ENCODE measurements at places on chromosomes 7 and 10.

- no peak for DNase-seq
Observed at GRCh38 chr7:143205560-143206293, 16.1 kb upstream of the TAS2R40 start.

DNA sequence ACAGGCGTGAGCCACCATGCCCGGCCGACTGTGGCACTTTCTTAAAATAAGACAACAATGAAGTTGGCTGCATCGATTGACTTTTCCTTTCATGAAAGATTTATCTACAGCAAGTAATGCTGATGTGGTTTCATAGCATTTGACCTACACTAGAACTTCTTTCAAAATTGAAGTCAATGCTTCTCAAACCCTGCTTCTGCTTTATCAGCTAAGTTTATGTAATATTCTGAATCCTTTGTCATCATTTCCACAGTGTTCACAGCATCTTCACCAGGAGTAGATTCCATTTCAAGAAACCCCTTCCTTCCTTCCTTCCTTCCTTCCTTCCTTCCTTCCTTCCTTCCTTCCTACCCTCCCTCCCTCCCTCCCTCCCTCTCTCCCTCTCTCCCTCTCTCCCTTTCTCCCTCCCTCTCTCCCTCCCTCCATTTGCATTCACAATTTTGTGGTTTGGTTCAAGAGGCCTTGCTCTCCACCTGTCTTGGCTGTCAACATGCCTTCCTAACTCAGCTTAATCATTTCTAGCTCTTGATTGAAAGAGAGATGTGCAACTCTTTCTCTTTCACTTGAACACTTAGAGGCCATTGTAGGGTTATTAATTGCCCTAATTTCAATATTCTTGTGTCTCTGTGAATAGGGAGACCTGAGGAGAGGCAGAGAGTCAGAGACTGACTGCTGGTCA, 52.1 kb downstream of the HDAC9 start:
- DNase-seq, result no peak

DNA sequence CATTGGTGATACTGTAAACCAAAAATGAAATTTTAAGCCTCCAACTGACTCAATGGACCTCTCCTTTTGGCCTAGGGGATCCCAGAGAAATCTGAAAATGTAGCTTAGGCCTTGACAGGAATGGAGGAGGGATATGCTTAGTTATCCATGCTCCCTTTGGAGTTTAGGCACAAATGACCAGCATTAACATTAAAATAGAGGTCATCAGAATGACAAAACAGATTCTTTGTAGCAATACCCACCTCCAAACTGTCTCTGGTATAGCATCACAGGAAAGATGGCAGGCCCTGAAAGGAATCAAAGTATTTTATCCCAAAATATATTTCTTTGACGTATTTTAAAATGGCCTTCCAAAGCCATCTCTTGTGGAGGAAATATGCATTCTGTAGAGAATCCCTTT, 39.1 kb upstream of the LRRN3 start:
- no peak for DNase-seq

DNA sequence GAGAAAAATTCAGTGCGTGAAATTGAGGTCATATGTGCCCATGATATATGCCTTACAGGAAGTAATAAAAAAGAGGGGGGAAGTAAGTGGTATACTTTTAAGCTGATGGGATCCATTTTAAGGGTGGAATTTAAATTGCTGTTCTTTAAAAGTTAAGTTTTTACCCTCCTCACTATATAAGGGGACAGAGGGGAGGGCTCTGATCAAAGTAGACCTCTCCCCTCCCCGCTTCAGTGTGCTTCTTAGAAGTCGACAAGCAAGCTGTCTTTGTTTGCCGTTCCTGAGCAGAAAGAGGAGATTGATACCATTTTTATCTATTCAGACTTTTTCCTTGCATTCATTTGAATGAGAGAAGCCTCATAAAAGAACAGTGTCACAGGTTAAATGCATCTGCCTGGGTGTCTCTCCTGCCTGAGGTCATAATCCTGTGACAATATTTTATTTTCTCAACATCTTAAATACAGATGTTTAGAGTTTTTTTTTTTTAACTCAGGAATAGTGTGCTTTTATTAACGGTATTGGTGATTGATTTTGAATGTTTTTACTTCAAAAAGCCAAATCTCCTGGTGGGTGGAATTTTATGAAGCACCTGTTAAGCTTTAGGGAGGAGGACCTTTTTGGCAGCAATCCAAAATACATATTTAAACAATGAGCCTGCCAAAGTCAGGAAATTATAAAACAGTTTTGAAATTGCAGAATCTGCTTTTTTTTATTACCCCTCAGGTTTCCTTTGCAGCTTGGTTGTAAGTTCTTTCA, 141.7 kb downstream of the KAT6B start:
- no peak for DNase-seq

- no peak for DNase-seq
Observed at GRCh38 chr10:90418869-90419652, 438.8 kb downstream of the HTR7 start.

- no peak for DNase-seq
Observed at GRCh38 chr10:15609246-15609645, 110.5 kb downstream of the ITGA8 start.

DNA sequence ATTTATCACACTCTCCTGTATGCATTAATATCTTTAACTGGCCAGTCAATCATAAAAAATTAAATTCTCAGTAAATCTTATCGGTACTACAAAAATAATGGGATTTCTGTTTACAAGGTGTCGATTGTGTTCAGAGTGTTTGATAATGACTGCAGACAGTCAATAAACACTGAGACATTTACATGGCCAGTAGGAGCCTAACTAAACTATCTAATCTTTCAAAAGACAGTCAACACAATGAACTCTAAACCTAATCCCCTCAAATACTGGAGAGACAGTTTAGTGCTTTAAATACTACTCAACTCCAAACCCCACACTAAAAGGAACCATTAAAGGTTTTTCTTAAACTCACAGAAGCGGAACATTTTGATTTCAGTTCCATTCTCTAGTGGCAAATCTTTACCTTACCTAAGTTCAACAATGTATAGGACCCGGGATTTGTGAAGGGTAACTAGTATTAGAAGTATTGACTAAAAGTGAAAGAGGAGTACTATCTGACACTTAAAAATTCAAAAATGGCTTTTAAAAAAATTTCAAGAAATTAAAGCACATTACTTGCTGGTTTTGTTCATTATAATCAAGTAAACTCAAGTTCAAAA, 37.3 kb upstream of the EXOC6 start:
- DNase-seq, result no peak

DNA sequence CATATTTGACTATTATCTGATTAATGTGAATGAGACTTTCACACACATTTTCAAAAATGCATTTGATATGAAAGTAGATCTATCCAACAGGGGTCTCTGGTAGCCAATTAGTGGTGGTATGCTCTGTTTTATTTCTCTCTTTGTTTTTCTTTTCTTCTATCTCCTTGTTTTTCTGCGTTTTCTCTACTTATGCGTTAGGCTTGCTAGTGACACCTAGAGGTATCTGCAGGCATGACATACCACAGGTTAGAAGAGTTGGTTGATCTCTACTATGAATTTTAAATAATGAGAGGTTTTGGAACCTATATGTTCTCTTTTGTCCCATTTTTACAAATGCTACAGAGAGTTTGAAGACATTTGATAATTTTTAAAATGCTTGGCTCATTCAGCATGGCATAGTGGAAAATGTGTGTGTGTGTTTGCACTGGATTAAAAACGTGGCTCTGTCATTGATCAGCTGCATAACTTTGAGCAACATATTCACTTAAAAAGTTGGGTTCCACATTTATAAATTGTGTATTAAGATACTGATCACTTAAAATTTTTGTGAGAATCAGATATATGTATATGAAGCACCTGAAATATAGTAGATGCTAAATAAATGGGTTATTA, 28.1 kb upstream of the PLXDC2 start:
- peak; percentile 46 for DNase-seq

DNA sequence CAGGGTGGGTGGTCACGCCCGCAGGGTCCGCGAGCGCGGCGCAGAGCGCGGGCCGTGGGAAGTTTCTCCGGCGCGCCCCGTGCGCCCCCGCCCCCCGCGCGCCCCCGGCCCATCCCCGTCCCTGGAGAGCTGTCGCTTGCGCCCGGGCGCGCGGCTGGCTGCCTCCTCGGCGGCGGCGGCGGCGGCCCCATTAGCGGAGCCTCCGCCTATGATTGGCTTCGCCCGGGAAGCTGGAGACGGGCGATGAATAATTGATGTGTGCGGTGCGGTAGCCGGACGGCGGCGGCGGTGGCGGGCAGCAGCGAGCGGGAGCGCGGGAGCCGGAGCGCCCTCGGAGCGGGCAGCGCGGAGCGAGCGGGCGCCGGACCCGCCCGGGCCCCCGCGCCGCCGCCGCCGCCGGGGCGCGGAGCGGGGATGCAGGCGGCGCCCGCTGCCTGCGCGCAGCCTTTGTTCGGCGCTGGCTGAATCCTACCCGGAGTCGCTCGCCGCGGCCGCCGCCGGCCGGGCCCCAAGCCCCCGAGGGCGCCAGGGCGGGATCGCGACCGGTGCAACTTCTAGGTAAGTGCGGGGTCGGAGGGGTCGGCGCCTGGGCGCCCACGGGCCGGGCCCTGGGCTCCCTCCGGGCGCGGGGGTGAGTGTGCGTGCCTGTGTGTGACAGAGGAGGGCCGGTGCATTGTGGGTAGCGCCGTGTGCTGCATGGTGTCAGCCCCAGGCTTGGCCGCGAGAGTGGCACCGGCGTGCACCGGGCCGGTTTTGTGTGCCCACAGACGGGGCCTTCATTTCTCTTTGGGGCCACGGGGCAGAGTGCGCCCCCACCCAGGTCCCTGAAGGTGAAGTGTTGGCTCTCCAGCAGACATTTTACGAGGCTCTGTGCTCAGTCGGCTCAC, 103.8 kb upstream of the PPIF start:
- DNase-seq, result peak; percentile 88

- DNase-seq, result no peak
Observed at GRCh38 chr10:24966962-24967481, 14.6 kb upstream of the PRTFDC1 start.

DNA sequence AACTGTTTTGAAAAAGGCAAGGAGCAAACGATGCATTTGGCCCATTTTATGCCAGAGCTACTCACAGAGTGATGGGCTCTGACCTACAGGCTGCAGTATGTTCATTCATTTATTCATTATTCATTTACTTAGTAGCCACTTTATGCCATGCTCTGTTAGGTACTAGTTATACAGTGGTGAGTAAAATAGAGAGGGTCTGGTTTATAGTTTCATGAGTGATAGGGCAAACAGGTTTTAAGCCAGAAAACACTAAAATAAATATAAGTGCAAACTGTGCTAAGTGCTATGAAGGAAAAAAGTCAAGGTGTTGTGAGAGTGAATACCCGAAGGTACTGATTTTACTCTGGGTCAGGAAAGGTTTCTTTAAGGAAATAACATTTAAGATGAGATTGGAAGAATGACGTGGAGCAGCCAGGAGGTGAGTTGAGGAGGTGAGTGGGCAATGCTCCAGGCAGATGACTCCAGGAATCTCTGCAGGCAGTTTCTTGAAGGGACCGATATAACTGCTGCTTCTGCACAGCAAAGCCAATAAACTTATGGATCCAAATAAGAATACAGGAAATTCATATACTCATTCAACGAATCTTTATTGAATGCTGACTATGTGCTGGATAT, 56.9 kb upstream of the FAM133B start:
- no peak for DNase-seq

- DNase-seq, result no peak
Observed at GRCh38 chr7:2999078-2999500, 44.6 kb downstream of the CARD11 start.

- no peak for DNase-seq
Observed at GRCh38 chr7:25171071-25171470, 46.0 kb upstream of the CYCS start.

DNA sequence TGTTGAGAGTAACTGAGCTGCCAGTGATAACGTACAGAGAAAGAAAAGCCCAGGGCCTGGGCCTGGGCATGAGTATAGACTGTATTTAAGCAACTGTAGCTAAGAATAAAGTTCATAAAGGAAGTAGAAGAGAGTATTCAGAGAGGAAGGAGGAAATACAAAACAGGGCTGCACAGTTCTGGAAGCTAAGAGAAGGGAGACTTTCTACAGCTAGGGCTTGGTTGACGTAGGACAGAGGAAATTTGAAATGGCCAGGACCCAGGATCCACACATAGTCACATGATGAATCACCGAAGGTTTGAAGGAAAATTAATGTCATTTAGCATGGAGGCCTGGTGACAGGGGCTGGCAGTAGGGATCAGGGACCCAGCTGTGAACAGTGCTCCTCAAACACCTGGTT, 66.7 kb downstream of the ARL4A start:
- no peak for DNase-seq

DNA sequence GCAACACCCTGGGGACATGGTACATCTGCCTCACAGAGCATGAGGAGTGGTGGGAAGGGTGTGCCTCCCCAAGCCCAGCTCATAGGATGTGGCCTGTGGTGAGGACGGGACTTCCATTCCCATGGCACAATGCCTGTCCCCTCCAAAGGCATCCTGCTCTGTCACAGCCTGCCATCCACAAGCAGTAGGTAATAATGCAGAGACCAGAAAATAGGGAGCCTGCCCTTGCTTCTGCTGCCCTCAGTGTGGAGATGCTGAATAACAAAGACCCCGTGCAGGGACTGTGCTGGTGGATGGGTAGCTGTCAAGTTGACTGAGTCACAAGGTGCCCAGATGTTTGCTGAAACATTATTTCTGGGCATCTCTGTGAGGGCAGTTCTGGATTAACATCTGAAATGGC, 199.9 kb upstream of the GRB10 start:
- DNase-seq, result no peak

DNA sequence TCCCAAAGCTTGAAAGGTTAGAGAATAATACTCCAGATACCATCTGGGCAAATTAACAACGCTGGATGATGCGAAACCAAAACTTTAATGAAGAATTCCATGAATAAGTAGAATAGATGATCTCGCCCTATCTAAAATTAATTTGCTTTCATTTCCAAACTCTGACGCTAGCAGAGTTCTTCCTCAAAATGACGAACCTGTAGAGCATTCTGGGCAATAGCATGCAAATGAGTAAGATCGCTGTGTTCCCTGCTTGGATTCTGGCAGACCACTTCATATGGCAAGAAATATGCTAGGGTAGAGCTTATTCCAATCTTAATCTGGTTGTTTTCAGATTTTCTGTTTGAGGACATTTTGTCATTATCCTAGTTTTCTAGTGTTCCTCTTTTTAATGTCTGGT, 36.1 kb upstream of the SMNDC1 start:
- DNase-seq, result no peak

- no peak for DNase-seq
Observed at GRCh38 chr10:17005621-17006566, 123.7 kb downstream of the CUBN start.

- DNase-seq, result peak; percentile 63
Observed at GRCh38 chr7:73521636-73522104, 423 bp downstream of the BAZ1B start.

GRCh38 chr7:105990727-105991453, 27.8 kb downstream of the CDHR3 start:
- DNase-seq, result no peak

GRCh38 chr10:4596951-4597350, 229.1 kb upstream of the AKR1E2 start:
- no peak for DNase-seq

Data from glutamatergic neuron (in vitro differentiated cells).